Activated CD4-positive, alpha-beta memory T cell treated with anti-CD3 and anti-CD28 coated beads for 36 hours (primary cell): ENCODE measurements at places on chromosomes 4 and X. TPM values are rescaled to one million over a fixed set of nuclear protein-coding genes. Genes with fewer than 3 reads are reported as not detected.

GRCh38 chr4:7591409-7592053, 156.8 kb upstream of the PSAPL1 start:
- H3K27me3 ChIP-seq: peaks cover 10% of the 10 kb centered on the region
- H3K4me3 ChIP-seq: no peak overlapping the region
- H3K36me3 ChIP-seq: no peaks in the 10 kb centered on the region
- no peak overlapping the region for H3K27ac ChIP-seq
- no peaks in the 10 kb centered on the region for H3K4me1 ChIP-seq

DNA sequence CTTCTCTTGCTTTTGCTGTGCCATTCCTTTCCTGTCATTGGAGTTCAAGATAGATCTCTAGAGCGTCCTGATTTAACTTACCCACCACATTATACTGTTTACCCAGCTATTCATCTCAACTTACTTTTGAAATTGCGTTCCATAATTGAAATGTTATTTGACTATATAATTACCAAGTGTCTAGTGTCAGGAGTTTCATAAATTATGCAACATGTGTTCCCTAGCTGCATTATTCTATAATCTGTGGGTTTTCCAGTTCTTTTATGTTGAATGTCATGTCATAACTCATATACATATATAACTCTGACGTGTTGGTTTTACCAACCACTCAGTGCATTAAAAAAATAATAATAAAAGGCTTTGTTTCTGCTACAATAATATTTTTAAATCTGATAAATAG, 285.9 kb upstream of the ARSJ start:
- no peak for DNase-seq
- no peak overlapping the region for H3K4me3 ChIP-seq
- H3K36me3 ChIP-seq: no peaks in the 10 kb centered on the region
- H3K4me1 ChIP-seq: no peaks in the 10 kb centered on the region

- H3K27me3 ChIP-seq: peaks cover 4% of the 10 kb centered on the region
- no peak overlapping the region for H3K4me3 ChIP-seq
- H3K27ac ChIP-seq: no peak overlapping the region
- H3K36me3 ChIP-seq: no peaks in the 10 kb centered on the region
- H3K4me1 ChIP-seq: peaks cover 11% of the 10 kb centered on the region
- DNase-seq: peak; percentile 60
These were observed 218.2 kb downstream of the IDS start for GRCh38 chrX:149286940-149287349.

DNA sequence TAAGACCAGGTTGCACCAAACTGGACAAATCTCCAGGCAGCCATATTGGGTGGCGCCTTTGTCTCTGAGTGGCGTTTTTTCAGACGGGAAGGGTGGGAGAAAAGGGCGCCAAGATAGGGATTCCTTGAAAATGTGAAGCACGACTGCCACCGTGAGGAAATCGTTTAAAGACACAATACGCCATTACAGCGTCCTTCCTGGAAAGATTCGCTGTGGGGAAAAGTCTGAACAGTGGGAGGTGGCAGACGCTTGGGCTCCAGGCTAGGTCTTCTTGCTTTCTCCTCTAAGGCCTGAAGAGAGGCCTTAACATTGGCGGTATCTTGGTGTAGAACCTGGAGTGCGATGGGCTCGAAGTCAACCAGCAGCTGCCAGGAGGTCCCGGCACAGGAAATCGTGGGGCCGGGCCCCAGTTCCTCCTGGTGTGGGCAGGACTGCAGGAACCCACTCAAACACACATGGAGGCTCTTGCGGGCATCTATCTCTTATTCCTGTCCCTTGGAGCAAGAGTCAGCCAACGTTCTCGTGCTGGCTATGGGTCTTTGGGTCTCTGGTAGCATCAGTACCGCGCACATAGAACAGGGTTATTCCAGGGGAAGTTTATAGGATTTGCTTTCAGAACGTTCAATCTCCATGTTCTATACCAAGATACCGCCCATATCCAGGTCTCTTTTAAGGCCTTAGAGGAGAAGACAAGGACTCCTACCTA, 208.8 kb downstream of the OR13H1 start:
- H3K36me3 ChIP-seq: peaks cover 9% of the 10 kb centered on the region
- no peak for DNase-seq
- no peak overlapping the region for H3K4me3 ChIP-seq
- no peak overlapping the region for H3K27ac ChIP-seq

GRCh38 chrX:38941675-38942074, 140.4 kb downstream of the MID1IP1 start:
- no peaks in the 10 kb centered on the region for H3K4me1 ChIP-seq
- no peak overlapping the region for H3K4me3 ChIP-seq
- no peaks in the 10 kb centered on the region for H3K27me3 ChIP-seq
- H3K27ac ChIP-seq: no peak overlapping the region

DNA sequence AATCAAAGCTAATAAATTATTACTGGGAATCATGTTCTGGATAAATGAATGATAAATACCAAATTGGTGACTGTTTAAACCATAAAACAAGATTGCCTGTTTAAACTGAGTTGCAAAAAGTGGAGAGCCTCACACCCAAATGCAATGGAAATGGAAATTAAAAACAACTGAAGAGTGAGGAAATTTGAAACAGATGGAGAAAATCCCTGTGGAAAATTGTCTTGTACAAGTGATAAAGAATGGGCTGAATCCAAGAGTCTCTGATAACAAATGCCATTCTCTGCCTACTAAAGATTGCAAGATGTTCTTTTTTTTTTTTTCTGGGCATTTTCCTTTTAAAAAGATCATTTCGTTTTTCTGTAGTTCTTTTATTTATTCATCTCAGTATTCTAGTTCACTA, 426.3 kb downstream of the NLGN4X start:
- DNase-seq: no peak
- H3K27ac ChIP-seq: no peak overlapping the region
- H3K27me3 ChIP-seq: no peaks in the 10 kb centered on the region
- no peaks in the 10 kb centered on the region for H3K36me3 ChIP-seq
- no peaks in the 10 kb centered on the region for H3K4me1 ChIP-seq
- H3K4me3 ChIP-seq: no peak overlapping the region

DNA sequence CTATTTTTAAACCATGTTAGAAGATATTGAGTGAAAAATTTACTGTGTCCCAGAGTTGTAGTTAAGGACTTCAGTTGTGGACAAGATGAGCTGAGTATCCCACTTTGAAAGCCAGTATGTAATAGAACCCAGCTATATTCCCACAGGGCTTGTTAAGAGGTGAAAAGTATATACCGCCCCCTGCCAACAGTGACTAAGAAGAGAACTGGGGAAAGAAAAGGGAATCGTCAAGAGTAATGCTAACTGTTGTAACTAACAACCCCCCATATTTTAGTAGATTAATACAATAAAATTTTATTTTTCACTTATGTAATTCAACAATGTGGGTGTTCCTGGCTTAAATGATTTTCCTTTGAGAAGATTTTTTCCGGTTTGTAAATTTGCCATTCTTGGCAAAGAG, 250.4 kb upstream of the GIMD1 start:
- no peak for DNase-seq
- H3K4me3 ChIP-seq: no peak overlapping the region
- no peaks in the 10 kb centered on the region for H3K4me1 ChIP-seq
- H3K27ac ChIP-seq: no peak overlapping the region
- no peaks in the 10 kb centered on the region for H3K36me3 ChIP-seq
- H3K27me3 ChIP-seq: no peaks in the 10 kb centered on the region

GRCh38 chrX:37349221-37350033, at the start of gene PRRG1:
TSS of gene PRRG1 (plus strand) at chrX:37349364. CDS start at chrX:37406250, 56,886 bp downstream.
- no peak within 1 kb of the TSS for H3K27ac ChIP-seq
- H3K27me3 ChIP-seq: peaks cover 19% of the 10 kb centered on the region
- peaks cover 7% of the 10 kb centered on the region for H3K4me1 ChIP-seq
- no peaks in the 10 kb centered on the region for H3K36me3 ChIP-seq
- no peak within 1 kb of the TSS for H3K4me3 ChIP-seq
- no peak for DNase-seq

DNA sequence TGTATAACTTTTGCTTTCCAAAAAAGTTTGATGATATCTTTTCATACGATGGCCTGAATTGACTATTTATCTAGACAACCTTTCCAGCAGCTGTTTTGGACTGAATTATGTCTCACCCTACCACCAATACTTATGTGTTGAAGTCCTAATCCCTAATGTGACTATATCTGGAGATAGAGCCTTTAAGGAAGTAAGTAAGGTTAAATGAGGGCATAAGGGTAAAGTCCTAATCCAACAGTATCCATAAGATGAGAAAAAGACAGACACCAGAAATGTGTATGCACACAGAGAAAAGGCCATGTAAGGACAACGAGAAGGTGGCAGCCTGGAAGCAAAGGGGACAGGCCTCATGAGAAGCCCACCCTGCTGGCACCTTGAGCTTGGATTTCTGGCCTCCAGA, 86.6 kb upstream of the PPARGC1A start:
- no peaks in the 10 kb centered on the region for H3K36me3 ChIP-seq
- DNase-seq: no peak
- no peak overlapping the region for H3K4me3 ChIP-seq
- no peak overlapping the region for H3K27ac ChIP-seq
- H3K27me3 ChIP-seq: peaks cover 1% of the 10 kb centered on the region
- H3K4me1 ChIP-seq: no peaks in the 10 kb centered on the region

GRCh38 chrX:66015152-66015831, 24.6 kb downstream of the VSIG4 start:
- peak; percentile 17 for DNase-seq
- peak overlapping the region; percentile 28 for H3K27ac ChIP-seq
- H3K27me3 ChIP-seq: no peaks in the 10 kb centered on the region
- no peaks in the 10 kb centered on the region for H3K36me3 ChIP-seq
- no peak overlapping the region for H3K4me3 ChIP-seq

DNA sequence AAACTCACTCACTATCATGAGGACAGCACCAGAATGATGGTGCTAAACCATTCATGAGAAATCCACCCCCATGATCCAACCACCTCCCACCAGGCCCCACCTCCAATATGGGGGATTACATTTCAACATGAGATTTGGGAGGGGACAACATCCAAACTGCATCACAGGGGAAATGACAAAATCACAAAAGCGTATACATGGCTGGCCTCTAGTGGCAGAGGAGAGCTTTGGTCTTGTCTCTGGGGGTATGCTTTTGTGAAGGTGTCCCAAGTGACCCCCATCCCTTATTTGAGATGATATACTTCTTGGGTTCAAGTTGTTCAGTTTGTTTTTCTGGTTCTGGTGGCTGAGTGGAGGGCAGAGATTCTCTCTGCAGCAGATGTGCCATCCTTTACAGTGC, 8.5 kb upstream of the SETD7 start:
- H3K4me1 ChIP-seq: peaks cover 22% of the 10 kb centered on the region
- DNase-seq: no peak
- H3K4me3 ChIP-seq: no peak overlapping the region
- H3K27me3 ChIP-seq: no peaks in the 10 kb centered on the region

Gene TCP11X2
- not detected for total RNA-seq

Gene DSPP
- total RNA-seq: not detected
